Activated CD8-positive, alpha-beta memory T cell treated with anti-CD3 and anti-CD28 coated beads for 1 hour (primary cell): ENCODE measurements at places on chromosomes 3 and 15.

DNA sequence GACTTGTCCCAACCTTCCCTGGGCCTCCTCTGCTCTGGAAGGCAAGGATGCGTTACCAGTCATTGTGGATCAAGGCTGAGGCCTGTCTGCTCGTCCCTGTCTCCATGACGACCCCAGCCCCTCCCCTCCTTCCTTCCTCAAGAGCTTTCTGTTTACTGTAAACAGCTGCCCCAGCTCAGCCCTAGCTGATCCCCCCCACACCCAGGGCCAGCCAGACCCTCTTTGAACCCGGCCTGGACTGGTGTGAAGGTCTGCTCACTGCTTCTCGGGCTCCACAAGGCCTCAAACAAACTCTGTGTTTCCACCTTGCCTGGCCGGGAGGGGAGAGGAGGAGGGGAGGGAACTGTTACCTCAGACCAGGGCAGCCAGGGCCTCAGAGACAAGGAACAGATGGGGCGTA lies 16.9 kb downstream of the VPS18 start:
- no peak for DNase-seq

DNA sequence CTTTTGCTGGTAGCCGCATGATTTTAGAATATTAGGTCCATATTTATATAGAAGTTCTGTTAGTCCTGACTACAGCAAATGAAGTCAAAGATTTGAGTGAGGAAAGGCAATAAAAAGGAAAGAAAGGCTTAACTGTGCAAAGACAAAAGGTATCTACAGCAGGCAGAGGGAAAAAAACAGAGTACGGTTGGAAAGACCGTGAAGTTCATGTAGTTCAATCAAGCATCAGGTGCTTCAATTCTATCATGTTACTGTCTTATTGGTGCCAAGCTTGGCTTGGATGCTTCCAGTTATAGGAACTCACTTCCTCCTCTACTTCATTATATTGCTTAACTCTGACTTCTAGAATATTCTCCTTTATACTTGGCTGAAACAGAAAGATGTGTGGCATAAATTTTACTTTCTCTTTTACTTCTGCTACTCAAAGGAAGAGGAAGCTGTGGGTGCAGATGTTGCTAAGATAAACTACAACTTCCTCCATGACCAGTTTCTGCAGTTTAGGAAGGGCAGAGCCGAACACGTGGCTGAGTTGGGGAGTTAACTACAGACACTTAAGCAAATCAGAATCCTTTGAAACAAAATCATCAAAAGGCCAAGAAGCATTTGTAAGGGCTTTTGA lies 72.6 kb upstream of the ZBED2 start:
- DNase-seq, result peak; percentile 33

GRCh38 chr15:91876187-91876586 lies 22.7 kb downstream of the SLCO3A1 start:
- DNase-seq, result no peak

DNA sequence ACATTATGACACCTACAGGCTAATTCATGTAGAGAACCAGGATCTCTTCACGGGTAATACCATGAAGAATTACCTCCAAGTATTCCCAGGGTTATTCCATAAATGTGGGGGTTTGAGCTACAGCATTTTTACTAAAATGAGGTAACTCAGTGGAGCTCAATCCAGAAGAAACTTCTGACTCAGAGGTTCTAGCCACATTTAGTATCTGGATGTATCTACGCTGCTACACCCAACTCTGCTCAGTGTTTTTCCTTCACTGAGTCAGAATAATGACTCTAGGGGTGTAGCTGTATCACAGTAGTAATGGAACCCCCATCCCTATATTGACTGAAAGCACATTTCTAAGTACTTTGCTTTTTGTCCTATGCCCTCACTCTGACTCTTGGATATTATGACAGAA lies 52.4 kb downstream of the COPS2 start:
- no peak for DNase-seq

GRCh38 chr15:96087180-96087884 lies 243.2 kb upstream of the NR2F2 start:
- DNase-seq, result no peak

DNA sequence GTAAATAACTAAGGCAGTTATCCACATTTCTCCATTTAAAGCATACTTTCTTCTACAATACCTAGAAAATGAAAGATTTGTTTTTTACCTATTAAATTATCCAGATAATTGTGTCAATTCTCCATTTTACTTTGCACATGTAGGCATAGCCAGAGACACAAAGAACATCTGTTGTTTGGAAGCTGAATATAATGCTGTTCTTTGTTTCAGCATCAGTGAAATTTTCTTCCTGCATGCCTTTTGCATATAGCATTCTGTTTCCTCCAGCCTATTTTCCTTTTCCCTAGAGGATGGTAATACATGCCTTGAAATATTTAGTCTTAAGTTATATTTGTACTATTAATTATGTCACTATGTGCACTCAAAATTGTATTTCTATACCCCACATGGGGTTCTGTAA lies 233.7 kb downstream of the CNTN6 start:
- no peak for DNase-seq

DNA sequence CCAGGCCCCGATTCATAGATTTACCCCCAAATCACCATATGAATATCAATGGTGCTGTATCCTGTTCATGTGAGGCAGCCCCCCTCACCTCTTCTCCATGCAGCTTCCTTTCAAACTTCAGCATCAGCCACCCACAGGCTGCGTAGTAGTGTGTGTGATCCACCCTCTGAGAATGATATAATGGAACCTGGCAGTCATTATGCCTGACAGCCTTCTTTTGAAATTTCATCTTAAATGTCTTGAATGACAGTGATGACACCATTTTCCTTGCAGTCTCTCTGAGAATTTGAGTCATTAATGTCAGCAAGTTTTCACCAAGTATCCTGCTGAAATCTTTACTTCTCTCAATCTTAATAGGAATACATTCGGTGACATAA lies 3.5 kb upstream of the CLRN1 start:
- no peak for DNase-seq

- no peak for DNase-seq
Measured at GRCh38 chr3:127406309-127407025, 118.6 kb upstream of the PRR20G start.
